ENCODE measurements at places on chromosomes 3 and 15.
A peak's percentile ranks its signal among the peaks of the same experiment; 100 is the strongest.

- no peak for DNase-seq
Measured at GRCh38 chr15:25624504-25625177, 185.8 kb upstream of the UBE3A start.

- DNase-seq = no peak
Measured at GRCh38 chr3:197286678-197287077, 11.7 kb downstream of the DLG1 start.

GRCh38 chr3:156795890-156796481 is 30.2 kb upstream of the LEKR1 start:
- DNase-seq = no peak

GRCh38 chr3:13021141-13022114 is 51.8 kb downstream of the IQSEC1 start:
- peak; percentile 75 for DNase-seq

DNA sequence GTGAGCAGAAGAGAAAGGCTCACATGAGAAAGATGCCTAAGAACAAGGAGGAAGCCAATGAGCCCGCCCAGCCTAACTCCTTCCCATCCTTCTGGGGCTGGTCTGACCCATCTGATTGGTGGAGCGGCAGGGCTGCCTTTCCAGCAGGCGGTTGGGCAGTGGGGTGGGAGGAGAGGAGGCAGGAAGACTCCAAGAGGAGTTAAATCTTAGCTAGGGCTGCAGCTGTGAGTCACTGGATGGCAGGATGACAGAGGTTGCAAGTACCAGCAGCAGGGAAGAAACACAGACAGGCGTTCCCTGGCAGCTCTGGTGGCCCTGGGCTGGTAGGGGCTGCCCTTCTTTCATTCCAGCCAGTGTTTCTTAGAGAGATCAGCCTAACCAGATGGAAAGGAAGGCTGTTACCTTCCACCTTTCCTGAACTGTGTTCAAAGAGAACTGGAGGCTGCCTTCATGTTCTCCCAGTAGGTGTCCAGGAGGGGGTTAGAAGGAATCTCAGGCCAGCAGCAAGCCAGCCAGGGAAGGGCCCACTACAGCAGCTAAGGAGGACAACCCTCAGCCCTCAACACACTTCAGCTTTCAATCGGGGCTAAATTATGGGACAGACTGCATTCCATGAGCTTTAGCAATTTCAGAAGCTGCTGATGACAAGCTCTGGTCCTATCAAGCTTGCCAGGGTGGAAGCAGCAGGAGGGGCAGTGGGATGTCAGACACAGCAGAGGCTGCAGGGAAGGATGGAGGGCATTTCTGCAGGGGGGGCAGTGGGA is 50.3 kb downstream of the CHSY1 start:
- DNase-seq = peak; percentile 83

DNA sequence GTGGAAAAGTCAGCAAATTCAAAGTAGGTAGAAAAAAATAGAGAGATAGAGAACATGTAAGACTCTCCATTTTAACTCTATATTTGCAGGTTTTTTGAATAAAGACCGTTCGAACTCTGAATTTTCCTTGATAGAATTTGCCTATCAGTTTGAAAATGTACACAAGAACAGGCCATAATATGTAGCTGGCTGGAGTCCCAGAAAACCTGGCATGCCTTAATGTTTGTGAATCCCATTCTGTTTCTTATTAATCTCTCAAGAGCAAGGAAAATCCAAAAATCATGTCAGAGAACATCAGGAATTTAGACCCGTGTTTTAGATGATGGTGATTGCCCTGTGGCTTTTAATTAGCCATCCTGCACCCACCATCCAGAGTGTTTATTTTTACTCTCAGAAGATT is 7.2 kb upstream of the CFAP161 start:
- DNase-seq = no peak

- DNase-seq = no peak
Measured at GRCh38 chr3:45321607-45322391, 66.6 kb upstream of the LARS2 start.

DNA sequence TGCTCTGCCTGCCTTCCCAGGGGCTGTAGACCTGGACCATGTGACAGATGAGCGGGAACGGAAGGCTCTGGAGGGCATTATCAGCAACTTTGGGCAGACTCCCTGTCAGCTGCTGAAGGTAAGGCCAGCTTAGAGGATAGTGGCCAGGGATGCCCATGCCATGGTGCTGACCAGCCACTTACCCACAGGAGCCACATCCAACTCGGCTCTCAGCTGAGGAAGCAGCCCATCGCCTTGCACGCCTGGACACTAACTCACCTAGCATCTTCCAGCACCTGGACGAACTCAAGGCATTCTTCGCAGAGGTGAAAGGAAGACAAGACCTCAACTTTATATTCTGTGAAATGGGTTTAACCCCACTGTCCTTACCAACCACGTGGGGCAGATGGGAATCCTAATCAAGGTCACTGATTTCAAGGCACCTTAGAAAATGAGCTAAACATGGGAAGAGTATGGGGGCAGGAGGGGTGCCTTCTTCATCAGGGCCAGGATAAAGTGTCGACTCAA is 26.7 kb downstream of the NBEAL2 start:
- DNase-seq = no peak

DNA sequence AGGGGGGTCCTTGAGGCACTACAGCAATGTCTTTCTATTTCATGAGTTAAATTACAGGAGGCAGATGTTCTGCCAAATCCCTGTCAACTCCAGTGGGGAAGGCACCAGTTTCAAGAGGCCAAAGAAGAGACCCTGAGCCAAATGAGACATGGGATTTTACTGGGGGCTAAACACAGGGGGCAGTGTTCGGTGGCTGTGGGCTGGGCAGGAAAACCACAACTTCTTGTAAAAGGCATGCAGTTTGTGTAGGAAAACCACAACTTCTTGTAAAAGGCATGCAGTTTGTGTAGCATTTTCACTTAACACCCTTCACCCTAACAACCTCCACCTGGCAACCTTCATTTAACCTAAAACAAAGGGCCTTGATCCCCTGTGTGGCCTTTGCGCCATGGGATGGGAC is 61.0 kb downstream of the POLR2M start:
- no peak for DNase-seq

DNA sequence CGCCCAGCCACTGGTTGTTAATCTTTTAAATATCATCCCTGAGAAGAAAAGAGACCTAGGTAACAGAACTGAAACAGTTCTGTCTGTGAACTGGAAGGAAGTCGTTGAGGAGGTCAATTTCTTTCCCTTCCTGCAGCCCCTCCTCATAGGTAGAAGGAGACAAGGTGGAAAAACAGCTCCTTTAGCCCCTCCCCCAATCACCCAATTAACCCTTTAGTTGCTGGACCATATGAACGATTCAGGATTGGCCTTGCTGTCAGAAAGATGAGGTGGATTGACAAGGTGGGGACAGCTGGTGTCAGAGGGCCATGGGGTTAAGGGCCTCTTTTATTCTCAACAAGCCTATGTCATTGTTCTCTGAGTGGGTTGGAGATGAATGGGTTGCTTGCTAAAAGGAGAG is 36.0 kb upstream of the ZNF445 start:
- no peak for DNase-seq

- no peak for DNase-seq
Measured at GRCh38 chr15:60395276-60396011, 2.3 kb downstream of the ANXA2 start.

GRCh38 chr3:182092662-182093262 is 381.0 kb downstream of the SOX2 start:
- DNase-seq = no peak

- peak; percentile 33 for DNase-seq
Measured at GRCh38 chr15:97903971-97904572, 56.4 kb upstream of the ARRDC4 start.

GRCh38 chr3:56693750-56694149 is 10.7 kb upstream of the TASOR start:
- DNase-seq = peak; percentile 6

DNA sequence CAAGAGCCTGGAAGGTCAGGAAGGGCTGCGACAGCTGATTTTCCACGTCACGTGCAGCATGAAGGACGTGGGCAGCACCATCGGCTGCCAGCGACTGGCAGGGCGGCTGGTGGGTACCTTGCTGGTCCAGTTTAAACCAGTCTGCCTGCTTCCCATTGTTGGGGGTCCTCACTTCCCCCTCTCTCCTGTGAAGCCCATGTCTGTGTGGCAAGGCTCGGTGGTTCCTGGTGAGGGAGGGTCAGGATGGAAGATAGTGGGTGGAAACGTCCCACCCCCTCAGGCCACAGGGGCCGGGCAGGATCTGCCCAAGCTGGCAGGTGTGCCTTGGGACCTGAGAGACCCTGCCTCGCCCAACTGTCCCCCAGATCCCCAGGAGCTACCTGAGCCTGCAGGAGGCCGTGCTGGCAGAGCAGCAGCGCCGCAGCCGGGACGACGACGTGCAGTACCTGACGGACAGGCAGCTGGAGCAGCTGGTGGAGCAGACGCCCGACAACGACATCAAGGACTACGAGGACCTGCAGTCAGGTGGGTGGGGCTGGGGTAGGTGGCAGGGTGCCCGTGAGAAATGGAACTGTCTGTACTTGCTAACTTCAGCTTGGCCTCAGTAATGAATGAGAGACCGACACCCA is 108.2 kb downstream of the LRRK1 start:
- DNase-seq = no peak

GRCh38 chr3:64354221-64354620 is 129.0 kb upstream of the PRICKLE2 start:
- peak; percentile 24 for DNase-seq

DNA sequence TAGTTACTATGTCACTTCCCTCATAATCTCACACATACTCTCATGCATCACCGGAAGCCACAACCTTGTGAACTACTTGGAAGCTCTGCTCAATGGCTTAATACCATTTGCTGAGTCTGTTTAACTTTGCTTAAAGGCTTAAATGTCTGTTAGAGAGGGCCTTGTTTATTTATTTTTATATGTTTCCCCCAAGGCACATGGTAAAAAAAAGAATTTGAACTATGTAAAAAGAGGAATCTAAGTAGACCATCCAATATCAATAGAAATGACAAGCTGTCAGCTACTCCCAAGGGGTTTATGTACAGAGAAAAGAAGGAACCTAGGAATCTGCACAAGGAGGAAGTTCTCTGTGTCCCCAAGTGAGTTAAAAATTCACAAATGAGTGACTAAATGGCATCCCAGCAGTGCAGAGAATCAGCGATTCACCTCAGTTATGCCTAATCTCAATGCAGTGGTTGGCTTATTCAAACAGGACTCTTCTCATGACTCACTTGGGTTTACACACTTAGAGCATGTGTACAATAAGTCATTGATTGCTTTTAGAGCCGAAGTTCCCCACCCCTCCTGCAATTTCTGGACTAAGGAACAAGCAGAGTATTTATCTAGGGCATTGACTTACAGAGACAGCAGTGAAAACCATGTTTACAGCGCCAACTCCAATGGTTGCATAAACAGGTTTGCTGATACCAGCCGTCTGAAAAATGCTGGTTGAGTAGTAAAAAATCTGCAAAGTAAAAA is 24.4 kb downstream of the SLC2A2 start:
- peak; percentile 5 for DNase-seq

DNA sequence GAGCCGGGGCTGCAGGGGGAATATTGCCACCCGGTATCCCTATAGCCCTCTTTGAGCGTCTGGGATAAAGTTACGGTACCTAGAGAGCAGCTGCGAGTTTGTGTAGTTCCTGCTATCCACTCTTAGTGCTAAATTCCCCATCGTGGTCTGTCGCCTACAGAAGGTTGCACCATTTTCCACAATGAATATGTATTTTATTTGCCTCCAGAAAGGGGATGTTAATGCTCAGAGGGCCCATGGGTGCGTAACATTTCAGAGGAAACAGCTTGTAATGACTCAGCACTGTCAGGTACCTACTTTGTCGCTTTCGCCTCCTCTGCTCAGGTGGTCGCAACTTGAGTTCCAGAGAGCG is 1.1 kb downstream of the SLCO3A1 start:
- no peak for DNase-seq

- DNase-seq = no peak
Measured at GRCh38 chr15:62712455-62712839, 330.1 kb upstream of the TPM1 start.

DNA sequence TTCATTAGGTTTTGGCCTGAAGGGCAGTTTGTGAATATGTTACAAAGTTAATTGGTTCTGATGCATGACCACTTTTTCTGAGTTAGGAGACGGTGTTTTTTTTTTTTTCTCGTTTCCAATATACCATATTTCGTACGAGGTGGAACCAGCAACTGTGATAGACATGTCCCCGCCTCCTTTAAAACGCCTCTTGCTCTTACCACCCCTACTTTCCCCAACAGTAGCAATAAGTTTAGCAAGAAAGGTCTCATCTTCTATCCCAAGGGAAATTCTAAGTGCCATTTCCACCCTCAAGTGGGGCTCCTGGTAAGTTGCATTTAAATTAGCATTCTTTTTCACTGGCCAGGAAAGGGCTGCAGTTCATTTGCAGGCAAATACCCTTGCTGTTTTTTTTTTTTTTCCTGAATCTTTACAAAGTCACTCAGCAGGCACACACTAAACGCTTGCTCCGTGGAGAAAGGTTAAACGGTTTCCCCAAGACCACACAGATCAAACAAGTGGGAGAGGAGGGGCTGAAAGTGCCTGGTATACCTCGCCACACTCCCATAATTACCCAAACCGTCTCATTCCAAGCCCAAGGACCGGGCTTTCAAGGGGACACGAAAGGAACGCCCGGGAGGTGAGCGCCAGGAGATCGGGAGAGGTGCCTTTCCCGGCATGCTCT is 39.5 kb upstream of the MGA start:
- no peak for DNase-seq

GRCh38 chr3:19734453-19734852 is 199.6 kb downstream of the EFHB start:
- DNase-seq = no peak

- peak; percentile 92 for DNase-seq
Measured at GRCh38 chr3:196502775-196503195, 783 bp downstream of the RNF168 start.

- DNase-seq = no peak
Measured at GRCh38 chr3:147649475-147649874, 240.3 kb downstream of the ZIC1 start.

- no peak for DNase-seq
Measured at GRCh38 chr3:64163755-64164148, 61.5 kb downstream of the PRICKLE2 start.

GRCh38 chr15:44034933-44035624 is 160.0 kb downstream of the FRMD5 start:
- DNase-seq = peak; percentile 43

- no peak for DNase-seq
Measured at GRCh38 chr3:163273694-163274093, 1777.1 kb downstream of the OTOL1 start.

Data from dermis microvascular lymphatic vessel endothelial cell (primary cell).